Astrocyte (in vitro differentiated cells and primary cell): ENCODE measurements at places on chromosomes 11 and 22. TPM values are rescaled to one million over a fixed set of nuclear protein-coding genes. Genes with fewer than 3 reads are reported as not detected.
A peak's percentile ranks its signal among the peaks of the same experiment; 100 is the strongest.

DNA sequence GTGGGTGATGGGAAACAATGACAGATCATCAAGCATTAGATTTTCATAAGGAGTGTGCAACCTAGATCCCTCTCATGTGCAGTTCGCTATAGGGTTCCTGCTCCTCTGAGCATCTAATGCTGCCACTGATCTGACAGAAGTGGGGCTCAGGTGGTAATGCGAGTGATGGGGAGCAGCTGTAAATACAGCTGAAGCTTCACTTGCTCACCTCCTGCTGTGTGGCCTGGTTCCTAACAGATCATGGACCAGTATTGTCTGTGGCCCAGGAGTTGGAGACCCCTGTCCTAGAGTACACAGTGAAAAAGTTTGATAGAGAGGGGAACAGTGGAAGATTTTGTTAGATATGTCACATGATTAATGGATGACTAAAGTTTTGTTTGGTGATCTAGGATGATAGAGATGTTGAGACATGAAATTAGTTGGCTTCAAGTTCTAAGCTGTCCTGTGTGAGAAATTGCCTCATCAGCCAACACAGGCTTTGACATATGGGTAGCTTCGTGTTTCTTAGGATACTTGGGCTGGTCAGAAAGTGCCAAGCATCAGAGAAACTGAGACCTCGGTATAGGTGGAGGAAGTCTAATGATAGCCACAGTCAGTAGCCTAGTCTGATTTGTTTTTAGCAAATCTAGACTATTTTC, 47.4 kb downstream of the ARHGEF12 start:
- H3K27me3 ChIP-seq: no peaks in the 10 kb centered on the region
- no peaks in the 10 kb centered on the region for H3K36me3 ChIP-seq
- no peak overlapping the region for H3K4me3 ChIP-seq
- no peak overlapping the region for H3K27ac ChIP-seq

DNA sequence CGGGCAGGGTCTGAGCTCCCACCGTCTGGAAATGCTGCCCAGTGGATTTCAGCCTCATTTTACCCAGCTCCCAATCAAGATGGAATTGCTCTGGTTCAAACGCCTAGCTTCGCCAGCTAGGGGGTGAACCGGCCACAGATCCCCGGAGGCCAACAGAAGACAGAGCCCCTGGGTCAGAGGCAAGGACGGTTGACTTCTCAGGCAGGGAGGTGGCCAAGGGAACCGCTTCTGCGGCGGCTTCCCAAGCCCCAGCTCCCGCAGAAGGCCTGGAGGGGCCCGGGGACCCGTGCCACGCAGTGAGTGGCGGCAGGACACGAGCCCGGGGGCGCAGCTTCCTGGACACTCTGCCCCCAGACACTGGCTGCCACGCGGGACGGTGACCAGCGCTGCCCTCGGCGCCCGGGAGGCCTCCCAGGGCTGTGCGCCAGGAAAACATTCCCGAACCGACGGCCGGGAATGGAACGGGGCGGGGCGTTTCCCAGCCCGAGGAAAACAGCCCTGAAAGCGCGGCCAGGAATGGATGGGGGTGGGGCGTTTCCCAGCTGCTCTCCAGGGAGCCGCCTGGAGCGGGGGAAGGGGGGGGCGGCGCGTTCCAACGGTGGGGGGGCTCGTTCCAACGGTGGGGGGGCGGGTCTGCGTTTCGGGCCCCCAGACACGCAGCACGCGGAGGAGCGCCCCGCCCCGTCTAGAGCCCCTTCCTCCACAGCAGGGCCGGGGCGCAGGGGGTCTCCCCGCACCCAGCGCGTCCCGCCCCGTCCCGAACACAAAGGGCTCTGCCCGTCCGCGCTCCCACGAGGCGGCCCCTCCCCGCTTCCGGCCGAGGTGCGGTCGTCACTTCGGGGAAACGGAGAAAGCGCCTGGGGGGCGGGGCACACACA, 13.5 kb upstream of the B4GALNT4 start:
- DNase-seq: peak; percentile 87
- H3K4me3 ChIP-seq: no peak overlapping the region
- peak overlapping the region; percentile 91 for H3K27ac ChIP-seq
- H3K4me1 ChIP-seq: peaks cover 10% of the 10 kb centered on the region
- H3K27me3 ChIP-seq: no peaks in the 10 kb centered on the region

GRCh38 chr22:39723899-39724351, 153.4 kb downstream of the CACNA1I start:
- no peaks in the 10 kb centered on the region for H3K4me1 ChIP-seq
- no peaks in the 10 kb centered on the region for H3K36me3 ChIP-seq
- H3K27ac ChIP-seq: no peak overlapping the region
- no peak overlapping the region for H3K4me3 ChIP-seq
- peak; percentile 50 for DNase-seq
- H3K27me3 ChIP-seq: peaks cover 25% of the 10 kb centered on the region

Gene ZNF215
- 2.1 and 2.9 TPM in 2 replicates for total RNA-seq

- DNase-seq: peak; percentile 51
- H3K36me3 ChIP-seq: no peaks in the 10 kb centered on the region
- no peak overlapping the region for H3K4me3 ChIP-seq
- H3K4me1 ChIP-seq: no peaks in the 10 kb centered on the region
These were observed 75.3 kb downstream of the FBLN1 start for GRCh38 chr22:45577746-45578523.

DNA sequence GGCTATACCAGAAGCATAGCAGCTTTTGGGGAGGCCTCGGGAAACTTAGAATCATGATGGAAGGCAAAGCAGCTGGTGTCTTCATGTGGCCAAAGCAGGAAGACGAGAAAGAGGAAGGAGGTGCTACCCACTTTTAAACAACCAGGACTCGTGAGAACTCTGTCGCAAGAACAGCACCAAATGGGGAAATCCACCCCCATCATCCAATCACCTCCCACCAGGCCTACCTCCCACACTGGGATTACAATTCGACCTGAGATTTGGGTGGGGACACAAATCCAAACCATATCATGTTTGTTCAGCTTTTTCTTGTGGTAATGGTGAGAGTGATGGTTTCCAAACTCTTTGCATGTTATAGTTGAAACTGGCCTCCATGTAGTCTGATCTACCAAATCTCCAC, 32.5 kb upstream of the OR10D3 start:
- no peak overlapping the region for H3K27ac ChIP-seq
- H3K4me3 ChIP-seq: no peak overlapping the region
- no peaks in the 10 kb centered on the region for H3K36me3 ChIP-seq

Gene CALCA
- total RNA-seq: not detected in 2 replicates

Gene ABCG4
- total RNA-seq: 0.55 and 1.5 TPM in 2 replicates

- DNase-seq: no peak
- H3K4me3 ChIP-seq: no peak overlapping the region
- no peaks in the 10 kb centered on the region for H3K36me3 ChIP-seq
- peaks cover 3% of the 10 kb centered on the region for H3K4me1 ChIP-seq
- no peaks in the 10 kb centered on the region for H3K27me3 ChIP-seq
These were observed 8.7 kb downstream of the ME3 start for GRCh38 chr11:86663761-86664160.

Gene REXO2
- total RNA-seq: 179 and 181 TPM in 2 replicates

DNA sequence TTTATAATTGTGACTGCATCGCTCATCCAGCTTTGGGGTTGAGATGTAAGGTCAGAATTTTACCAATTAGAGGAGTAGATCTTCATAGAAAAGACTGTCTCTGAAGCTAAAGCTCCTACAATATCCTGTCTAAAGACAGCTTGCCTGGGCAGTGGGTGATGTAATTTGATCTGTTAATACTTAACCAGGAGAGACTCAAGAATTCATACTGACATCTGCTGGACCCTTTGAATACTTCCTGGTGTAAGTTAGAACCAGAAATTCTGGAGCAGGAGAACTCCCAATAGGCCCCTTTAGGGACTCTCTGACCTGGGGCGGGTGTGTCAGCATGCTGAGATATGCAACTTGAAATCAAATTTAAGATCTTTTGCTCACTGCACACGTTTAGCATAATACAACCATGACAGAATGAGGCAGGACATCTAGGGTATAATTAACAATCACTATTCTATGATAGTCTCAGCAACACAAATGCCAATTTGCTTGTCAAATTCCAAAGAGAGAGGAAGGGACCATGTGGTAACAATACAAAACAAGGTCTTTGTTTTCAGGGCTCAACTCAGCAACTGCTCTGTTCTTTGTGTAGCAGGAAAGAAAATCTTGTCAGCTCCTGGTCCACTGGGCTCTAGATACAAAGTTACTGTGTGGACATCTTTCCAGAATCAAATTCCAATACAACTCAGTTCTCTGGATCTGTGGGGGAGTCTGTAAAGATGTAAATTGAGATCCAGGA, 143.9 kb downstream of the INSC start:
- H3K27ac ChIP-seq: no peak overlapping the region
- no peaks in the 10 kb centered on the region for H3K36me3 ChIP-seq
- no peak overlapping the region for H3K4me3 ChIP-seq

- H3K4me1 ChIP-seq: peaks cover 2% of the 10 kb centered on the region
- no peaks in the 10 kb centered on the region for H3K36me3 ChIP-seq
- no peak for DNase-seq
These were observed 152.5 kb upstream of the NAV2 start for GRCh38 chr11:19560156-19560555.

DNA sequence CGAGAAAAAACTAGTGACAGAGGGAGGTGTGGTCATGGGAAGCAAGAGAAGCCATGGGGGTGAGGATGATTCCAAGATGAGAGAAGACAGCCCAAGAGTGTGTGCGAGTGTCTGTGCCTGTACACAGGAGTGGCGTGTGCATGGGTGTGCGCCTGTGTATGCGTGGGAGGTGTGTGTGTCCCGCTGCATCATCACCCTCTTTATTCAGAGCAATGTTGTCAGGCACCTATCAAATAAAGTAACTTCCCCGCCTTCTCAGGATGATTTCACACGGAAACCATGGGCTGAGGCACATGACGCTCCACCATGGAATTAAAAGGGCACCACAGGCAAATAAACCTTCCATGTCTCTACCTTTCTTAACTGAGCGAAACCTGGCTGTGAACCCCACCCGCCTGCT, 24.6 kb downstream of the MS4A10 start:
- no peak overlapping the region for H3K27ac ChIP-seq
- H3K4me1 ChIP-seq: no peaks in the 10 kb centered on the region
- no peak for DNase-seq
- H3K27me3 ChIP-seq: peaks cover 4% of the 10 kb centered on the region
- H3K36me3 ChIP-seq: no peaks in the 10 kb centered on the region

DNA sequence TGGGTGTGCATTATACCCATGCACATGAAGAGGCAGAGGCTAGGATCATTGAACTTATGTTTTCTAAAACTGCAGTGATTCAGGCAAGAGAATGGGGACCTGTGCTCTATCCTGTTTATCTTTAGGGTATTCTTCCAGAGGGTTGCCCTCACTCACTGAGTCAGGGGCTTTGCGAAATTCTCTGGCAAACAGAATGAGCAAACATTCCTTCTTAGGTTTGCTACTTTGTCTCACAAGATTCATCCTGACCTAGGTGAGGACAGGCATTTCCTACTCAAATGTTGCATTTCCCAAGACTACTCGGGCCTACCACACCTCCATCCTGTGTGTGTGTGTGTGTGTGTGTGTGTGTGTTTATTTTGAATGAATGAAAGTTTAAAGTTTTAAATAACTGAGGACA, 2.7 kb upstream of the EIF3M start:
- no peaks in the 10 kb centered on the region for H3K36me3 ChIP-seq
- H3K4me1 ChIP-seq: peaks cover 11% of the 10 kb centered on the region
- DNase-seq: no peak
- no peak overlapping the region for H3K4me3 ChIP-seq

- H3K4me1 ChIP-seq: peaks cover 23% of the 10 kb centered on the region
- no peaks in the 10 kb centered on the region for H3K27me3 ChIP-seq
These were observed 46.2 kb downstream of the C11orf58 start for GRCh38 chr11:16784666-16785065.

GRCh38 chr22:47042116-47042825, 279.8 kb downstream of the TBC1D22A start:
- no peaks in the 10 kb centered on the region for H3K36me3 ChIP-seq
- no peak for DNase-seq
- H3K4me1 ChIP-seq: peaks cover 10% of the 10 kb centered on the region
- no peak overlapping the region for H3K27ac ChIP-seq

DNA sequence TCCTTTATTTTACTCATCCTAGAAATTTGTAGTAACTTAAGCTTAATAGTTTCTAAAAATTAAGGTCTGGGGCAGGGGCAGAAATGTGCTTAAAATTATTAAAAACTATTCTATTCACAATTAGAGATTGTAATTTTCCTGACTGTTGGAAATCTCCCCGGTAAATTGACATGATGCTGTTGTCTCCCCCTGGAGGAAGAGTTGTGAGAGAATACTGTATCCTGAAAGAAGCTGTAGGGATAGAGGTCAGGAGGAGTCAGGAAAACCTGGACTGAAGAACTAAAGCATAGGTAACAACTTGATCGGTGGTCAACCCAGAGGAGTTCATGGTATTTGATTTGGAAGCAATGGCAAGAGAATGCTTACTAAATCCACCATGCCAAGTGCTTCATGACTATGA, 16.2 kb upstream of the ESAM start:
- DNase-seq: no peak
- no peak overlapping the region for H3K27ac ChIP-seq
- H3K27me3 ChIP-seq: no peaks in the 10 kb centered on the region
- H3K36me3 ChIP-seq: no peaks in the 10 kb centered on the region
- no peaks in the 10 kb centered on the region for H3K4me1 ChIP-seq

Gene OR2AG1
- not detected in 2 replicates for total RNA-seq

DNA sequence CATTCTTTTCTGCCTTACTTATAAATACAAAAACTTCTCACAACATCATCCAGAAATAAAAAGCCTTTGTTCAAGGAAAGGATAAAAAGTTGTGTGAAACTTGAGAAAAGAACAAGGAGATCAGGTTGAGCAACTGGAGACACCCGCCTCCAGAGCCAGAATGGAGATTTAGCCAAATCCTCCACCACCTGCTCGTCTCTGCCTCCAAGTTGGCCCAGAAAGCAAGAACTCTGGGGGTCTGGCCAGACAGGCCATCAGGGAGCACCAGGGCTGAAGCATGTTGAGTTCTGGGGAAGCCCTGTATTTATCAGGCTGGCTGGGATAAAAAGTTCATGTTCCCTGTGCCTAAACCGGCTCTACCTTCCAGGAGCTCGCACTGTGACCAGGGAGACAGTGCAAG, 14.9 kb downstream of the SMCO4 start:
- no peak for DNase-seq
- no peaks in the 10 kb centered on the region for H3K36me3 ChIP-seq

Gene MS4A3
- not detected in 2 replicates for total RNA-seq
